SK-N-SH (cell line): ENCODE measurements at places on chromosomes 12 and 14.

DNA sequence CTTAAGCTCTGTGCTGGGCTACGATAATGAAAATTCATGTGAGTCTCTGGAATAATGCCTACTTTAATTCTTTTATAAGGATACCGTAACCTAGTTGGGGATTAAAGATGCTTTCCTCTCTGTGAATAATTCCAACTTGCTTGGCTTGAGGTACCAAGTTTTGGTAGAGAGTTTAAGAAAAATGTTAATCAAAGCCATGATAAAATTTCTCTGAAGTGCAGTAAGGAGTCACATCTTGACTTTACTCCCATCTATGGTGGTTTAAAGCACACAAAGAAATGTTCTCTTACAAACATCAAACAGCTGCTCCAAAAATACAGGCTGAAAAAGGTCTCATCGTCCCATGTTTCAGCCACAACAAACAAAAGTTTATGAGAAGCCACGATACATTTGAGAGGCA lies 284.8 kb upstream of the TBX3 start:
- no peak for DNase-seq

DNA sequence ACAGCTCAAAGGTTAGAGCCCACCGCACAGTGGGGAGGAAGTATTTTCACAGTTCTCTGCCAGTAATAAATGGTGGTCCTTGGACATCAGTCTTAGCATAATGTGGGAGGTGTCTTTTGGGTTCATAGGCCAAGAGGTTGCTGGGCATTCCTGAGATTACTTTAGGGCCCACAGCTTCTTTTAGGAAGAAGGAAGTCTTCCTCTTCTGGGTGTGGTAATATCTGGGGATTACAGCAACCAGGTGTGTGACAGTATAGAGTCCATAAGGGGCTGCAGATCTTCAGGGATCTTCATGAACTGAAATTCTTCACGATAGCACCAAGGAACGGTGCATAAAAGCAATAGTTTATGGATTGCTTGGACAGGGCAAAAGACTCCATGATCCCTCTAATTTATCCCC lies 56.2 kb upstream of the PTGR2 start:
- DNase-seq: no peak

- DNase-seq: peak; percentile 89
Measured at GRCh38 chr12:49866859-49867569, 24.1 kb upstream of the BCDIN3D start.

DNA sequence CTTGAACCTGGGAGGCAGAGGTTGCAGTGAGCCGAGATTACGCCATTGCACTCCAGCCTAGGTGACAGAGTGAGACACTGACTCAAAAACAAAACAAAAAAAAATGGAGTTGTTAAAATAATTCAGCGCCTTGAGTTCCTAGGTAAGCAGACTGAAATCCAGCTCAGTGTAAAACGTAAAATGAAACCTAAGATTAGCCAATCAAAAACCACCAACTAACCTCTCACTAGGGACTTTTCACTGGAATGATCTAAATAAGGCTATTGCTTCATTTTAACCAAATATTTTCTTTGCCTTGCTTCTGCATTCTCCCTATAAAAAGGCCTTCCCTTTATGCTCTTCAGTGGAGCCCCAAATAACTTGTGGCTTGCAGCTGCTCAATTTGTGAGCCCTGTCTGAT lies 91.6 kb upstream of the HIF1A start:
- DNase-seq: no peak

- no peak for DNase-seq
Measured at GRCh38 chr14:32022525-32022924, 54.6 kb upstream of the ARHGAP5 start.
